T-helper 17 cell (primary cell): ENCODE measurements at places on chromosomes 2 and 18.
A peak's percentile ranks its signal among the peaks of the same experiment; 100 is the strongest.

- no peak for DNase-seq
Measured at GRCh38 chr2:188130317-188130716, 161.4 kb upstream of the GULP1 start.

GRCh38 chr18:77671456-77672167 lies 422.0 kb downstream of the GALR1 start:
- no peak for DNase-seq

- DNase-seq: no peak
Measured at GRCh38 chr2:24754985-24755705, 38.0 kb downstream of the PTRHD1 start.

- no peak for DNase-seq
Measured at GRCh38 chr2:197455428-197455827, 2.1 kb downstream of the COQ10B start.

DNA sequence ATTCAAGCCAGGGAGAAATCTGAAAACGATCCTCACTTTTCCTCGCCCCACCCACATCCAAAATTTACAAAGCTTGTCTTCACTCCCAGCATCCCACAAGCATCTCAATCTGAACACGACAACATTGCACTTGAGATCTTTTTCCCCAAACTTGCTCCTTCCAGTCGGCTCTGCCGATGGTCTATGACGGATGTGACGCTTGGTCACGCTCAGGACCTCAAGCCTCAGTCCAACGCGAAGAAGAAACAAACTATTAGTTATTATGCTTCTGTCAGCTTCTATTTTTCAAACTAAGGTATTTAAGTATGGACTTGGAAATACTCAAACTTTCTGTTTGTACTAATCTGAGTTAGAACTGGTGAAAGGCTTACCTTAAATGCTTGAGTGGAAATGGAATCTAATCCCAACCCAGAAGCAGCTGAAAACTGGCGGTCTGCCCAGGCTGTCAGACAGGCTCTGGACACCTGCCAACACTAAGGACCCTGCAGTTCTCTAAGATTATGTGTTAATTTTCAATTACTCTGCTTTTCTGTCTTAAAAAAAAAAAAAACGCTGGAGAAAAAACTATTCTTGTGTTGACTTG lies 132.1 kb upstream of the DNMT3A start:
- DNase-seq: no peak

DNA sequence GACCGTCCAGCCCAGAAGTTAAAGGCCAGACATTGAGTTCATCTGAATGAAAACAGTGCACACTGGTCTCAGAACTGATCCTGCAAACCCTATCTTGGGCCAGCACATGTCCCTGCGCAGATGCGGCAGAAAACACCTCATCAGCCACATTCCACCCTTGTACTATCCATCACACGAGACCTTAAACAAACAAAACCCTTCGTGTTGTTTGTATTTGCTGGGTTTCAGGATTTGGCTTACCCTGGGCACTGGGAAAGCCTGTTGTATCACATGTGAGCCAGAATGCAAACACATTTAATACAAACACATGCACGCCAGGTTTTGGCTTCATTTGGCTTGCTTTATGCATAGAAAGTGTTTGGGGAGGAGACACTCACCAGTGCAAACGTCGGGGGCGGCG lies 12.5 kb downstream of the WIPF1 start:
- DNase-seq: no peak

GRCh38 chr18:51226068-51226467 lies 28.6 kb upstream of the MEX3C start:
- DNase-seq: no peak

DNA sequence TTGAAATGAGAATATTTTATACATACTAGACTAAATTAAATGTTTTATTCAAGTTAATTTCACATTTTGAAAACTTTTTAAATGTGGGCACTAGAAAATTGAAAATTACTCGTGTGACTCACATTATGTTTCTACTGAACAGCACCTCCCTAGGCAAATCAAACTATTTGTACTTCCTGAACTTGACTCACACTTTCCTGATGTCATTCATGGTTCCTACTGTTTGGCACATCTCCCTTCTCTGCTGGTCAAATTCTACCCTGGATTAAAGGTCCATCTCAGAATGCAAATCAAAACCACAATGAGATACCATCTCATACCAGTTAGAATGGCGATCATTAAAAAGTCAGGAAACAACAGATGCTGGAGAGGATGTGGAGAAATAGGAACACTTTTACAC lies 16.7 kb downstream of the LHCGR start:
- DNase-seq: no peak

- DNase-seq: no peak
Measured at GRCh38 chr2:9122367-9122766, 84.2 kb upstream of the ASAP2 start.

- DNase-seq: no peak
Measured at GRCh38 chr2:180653481-180653880, 326.9 kb upstream of the UBE2E3 start.

- no peak for DNase-seq
Measured at GRCh38 chr18:37019157-37019827, 190.4 kb downstream of the KIAA1328 start.

DNA sequence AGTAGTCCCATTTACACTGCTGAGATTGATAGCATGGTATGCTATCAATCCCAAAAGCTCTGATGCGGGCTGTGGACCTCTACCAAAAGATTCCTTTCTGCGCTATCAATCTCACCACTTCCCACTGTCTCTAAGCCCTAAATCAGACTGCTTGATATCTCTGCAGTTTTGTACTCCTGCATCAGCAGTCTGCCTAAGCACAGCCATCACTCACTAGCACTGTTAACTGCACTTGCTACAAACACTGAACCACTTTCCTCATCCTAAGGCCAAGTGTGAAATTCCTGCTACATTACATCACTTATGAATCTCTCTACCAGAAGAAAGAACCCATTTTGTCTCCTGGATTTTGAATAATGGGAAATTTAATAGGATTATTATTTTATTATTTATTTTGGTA lies 237.0 kb downstream of the HNMT start:
- DNase-seq: no peak

DNA sequence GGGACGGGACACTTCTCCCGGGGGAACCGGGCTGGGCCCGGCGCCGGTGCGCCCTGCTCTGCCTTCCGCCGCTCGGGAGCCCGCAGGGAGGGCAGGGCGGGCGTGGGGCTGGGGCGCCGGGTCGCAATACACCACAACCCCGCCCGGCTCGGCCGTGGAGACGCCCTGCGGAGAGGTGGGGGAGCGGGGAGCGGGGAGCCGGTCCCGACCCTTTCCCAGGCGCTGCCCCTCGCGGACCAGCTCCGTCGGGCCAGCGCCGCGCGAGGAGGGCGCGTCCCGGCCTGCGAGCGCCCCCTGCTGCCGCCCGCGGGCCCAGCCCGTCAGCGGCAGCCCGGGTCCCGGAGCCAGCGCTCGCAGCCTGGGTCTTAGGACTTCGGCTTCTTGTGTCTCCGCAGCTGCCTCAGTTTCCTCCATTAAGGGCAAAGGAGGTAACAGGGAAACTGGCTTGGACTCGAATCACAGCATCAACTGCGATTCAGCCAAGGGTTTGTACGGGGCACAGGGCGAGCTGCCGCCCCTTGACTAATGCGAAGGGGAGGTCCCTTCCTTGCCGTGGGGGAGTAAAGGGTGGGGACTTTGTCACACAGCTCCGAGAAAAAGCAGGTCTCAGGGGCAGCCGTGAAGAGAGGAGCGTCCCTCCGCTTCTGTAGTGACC lies 635 bp upstream of the ADRA2B start:
- DNase-seq: peak; percentile 64

GRCh38 chr2:236143811-236144210 lies 24.4 kb downstream of the GBX2 start:
- DNase-seq: no peak

GRCh38 chr18:2306606-2307005 lies 264.7 kb downstream of the METTL4 start:
- no peak for DNase-seq

DNA sequence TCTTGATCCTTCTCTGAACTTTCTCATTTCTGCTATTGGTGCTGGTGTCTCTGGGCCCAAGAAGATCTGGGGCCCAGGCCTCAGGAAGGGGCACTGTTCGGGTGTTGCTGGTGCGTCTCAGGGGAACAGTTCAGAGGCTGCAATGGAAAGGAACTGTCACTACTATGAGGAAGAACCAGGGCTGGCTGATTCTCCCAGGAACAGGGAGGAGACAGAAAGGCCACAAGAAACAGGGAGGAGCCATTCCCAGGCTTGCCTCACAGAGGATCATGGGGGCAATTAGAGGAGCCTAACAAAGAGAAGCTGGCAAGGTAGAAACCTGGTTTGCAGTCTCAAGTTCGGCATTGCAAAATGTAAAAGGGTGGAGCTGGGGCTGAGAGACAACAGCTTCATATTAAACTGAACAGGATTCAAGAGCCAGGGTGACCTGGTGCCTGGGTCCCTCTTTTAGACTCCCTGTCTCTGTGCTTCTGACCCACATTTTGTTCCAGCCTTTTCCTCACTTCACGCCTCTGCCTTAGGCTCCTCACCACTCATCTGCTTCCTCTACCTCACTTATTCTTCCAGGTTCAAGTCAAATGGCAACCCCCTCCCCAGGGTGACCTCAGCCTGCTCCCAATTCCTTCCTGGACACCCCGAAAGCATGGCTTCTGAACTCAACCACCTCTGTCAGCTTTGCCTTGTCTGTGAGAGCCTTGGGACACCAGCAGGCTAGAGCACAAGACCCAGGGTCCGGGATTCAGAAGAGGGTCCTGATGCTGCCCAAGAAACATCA lies 58.4 kb downstream of the GYPC start:
- DNase-seq: no peak

- DNase-seq: no peak
Measured at GRCh38 chr2:204608237-204608939, 63.1 kb downstream of the PARD3B start.

GRCh38 chr2:54040250-54040649 lies 69.5 kb upstream of the PSME4 start:
- DNase-seq: no peak

DNA sequence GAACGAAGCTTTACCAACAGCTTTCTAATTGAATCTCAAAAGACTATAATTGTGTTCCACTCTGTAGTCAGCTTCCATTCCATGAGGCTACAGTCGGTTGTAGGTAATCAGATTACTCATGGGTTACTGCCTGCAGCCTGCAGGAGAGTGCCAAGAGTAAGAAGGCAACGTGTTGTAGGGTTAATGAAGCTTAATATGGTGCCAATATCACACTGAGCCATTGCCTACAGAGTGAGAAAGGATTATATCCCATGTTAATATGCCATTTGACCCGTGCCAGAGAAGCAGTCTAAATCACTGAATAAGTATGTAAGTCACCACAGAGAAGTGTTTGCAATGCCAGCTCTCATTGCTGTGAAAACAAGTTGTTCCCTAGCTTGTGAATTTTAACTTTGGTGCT lies 734.5 kb upstream of the ACVR2A start:
- DNase-seq: no peak

DNA sequence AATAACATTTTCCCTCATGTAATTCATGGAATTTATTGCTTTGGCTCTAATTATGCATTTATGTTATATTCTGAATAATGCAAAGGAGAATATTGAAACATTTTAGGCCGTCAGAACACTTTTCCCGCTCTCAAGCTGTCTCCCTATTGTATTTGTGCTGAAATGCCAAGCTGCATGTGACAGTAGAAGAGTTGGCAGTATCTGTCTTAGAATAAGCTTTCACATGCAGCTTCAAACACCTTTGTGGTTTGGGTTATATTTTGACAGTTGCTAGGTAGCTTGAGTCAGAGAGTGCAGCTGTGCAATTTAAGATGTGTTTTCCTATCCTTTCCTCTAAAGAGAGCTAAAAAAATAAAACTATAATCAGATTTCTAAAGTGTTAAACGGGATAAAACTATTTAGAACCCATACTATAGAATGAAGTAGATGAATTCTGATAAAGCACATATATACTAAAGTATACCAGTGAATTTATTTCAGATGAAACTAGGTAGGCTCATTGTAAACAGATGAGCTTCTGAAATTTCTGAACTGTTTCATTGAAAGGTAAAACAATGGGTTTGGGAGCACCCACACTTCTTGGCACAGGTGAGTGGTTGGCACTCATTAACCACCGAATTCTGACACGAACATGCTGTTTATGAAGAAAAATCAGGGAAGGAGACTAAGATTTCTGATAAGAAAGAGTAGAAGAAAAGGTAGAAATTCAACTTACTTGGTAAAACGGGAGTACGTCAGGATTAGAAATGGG lies 43.4 kb downstream of the PLCL1 start:
- no peak for DNase-seq

DNA sequence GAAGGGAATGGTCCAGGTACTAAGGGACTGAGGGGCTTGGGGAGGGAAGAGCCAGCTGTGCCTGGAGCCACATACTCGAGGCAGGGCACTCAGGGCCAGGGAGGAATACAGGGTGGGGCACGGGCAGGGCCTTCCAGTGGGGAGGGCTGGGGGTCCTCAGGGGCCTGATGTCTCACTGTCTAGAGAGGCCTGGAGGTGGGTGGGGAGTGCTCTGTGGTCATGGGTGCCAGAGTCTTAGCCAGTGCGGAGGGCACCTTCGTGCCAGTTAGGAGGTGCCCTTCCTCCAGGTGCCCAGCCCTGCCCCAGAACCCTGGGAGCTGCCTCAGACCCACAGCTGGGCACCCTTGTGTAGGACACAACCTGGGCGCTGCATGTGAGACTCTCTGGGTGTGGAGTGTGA lies 81.2 kb downstream of the SMAD7 start:
- no peak for DNase-seq

GRCh38 chr2:215736653-215737290 lies 276.6 kb downstream of the MREG start:
- DNase-seq: no peak

GRCh38 chr2:105327690-105328089 lies 1.8 kb downstream of the TGFBRAP1 start:
- no peak for DNase-seq

GRCh38 chr18:28439870-28440269 lies 262.9 kb upstream of the CDH2 start:
- DNase-seq: no peak

DNA sequence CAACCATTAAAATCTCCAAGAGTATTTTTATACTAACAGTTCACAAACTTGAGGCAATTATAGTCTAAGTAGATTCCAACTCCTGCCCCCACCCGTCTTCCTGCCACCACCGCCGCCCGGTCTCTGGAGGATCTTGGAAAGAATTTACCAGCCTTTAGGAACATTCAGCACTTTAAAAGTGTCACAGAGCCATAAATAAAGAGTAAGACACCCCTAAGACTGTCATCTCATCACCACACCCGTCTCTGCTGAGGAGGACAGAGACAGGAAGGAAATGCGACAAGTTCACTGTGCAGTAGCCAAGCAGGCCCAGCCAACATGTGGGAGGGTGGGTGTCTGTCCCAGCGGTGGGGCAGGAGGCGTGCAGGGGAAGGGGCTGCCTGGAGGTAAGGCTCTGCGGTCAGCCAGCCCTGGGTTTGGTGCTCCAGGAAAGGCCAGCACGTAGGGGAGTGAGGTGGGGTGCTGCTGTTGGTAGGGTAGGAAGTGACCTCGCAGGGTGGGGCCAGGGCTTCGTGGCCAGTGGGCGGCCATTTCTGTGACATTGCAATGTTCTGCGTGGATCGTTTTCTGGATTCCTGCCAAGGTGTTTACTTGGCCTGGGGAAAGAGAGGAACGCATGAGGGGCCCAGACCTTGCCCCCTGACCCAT lies 111.6 kb downstream of the FAM210A start:
- no peak for DNase-seq
